NCI-H187 (cell line): ENCODE measurements at places on chromosomes 12 and 14.

DNA sequence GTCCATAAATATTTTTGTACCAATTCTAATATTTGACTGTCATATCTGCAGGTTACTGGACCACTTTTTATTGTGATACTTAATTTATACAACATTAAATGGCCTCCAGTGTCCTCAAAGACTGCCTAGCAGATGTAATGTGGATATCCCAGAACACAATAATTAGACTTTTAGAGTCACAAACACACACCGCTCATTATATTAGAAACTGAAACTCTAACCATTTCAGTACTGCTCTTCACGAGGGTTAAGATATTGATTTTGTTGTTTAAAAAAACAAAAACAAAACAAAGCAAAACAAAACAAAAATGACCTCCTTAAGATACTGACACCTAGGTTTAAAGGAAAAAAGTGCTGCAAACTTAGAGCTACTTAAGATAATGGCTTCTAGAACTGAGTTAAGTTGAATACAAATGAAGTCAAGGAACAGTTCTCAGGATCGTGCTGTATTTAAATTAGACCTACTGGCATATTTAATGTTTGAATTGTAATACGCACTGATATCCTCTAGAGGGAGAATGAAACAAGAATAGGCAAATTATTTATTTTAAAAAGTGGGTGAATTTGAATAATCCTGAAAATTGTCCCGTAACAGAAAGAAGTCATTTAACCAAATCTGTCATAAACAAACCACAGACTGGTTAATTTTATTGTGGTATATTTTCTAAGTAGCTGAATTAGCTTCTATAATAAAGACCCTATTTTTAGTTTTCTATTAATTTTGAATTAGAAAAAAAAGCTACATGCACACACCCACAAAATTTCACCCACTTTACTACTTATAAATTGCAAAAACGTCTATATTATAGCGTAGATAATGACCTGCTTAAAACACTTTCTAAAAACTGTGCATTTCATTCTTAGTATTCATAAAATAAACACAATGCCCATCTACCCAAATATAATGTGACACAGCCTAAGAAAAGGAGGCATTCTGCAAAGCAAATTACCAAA lies 395.2 kb upstream of the DCN start:
- DNase-seq = no peak

DNA sequence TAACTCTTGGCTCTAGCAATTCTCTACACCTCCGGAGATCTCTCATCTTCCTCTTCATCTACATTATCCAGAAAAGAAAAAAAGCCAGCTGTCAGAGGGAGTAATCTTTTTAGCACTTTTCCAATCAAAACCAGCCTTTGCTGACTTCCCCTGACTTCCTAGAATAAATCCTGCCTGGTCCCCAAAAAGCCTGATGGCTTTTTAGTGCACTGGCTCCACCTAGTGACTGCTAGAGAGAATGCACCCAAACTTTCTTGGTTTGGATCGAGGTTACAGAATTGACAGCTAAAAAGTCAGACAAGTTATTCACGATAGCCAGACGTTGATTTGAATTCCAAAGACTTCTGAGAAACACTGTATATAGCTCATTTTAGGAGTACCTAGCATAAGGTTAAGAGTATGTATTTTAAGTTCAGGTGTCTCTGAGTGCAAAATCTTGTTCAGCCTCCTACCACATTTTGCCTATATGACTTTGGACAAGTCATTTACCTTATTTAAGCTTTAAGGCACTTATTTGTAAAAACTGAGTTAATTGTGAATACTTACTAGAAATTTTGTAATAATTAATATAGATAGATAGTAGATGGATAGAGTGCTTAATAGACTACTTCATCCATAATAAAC lies 185.7 kb upstream of the GRIN2B start:
- DNase-seq = peak; percentile 2

DNA sequence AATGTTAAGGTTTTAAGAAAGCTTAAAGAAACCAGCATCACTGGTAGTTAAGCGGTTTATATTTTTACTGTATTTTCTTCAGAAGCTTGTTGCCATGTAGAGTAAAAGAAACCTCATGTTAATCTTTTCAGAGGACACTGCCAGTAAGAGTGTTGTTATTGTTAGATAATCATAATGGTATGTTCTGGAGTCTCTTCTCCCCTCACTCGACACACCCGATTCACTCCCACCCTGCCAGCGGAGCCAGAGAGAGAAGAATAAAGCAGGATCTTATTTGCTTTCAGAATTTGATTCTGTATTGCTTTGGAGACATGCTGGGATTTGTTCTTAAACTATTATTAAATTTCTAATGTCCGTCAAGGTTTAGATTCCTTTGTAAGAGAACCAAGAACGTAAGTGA lies 113.7 kb downstream of the SAMD4A start:
- DNase-seq = no peak

GRCh38 chr14:51512316-51512715 lies 139.4 kb upstream of the FRMD6 start:
- no peak for DNase-seq

- no peak for DNase-seq
Observed at GRCh38 chr12:61487728-61488127, 772.5 kb upstream of the USP15 start.

DNA sequence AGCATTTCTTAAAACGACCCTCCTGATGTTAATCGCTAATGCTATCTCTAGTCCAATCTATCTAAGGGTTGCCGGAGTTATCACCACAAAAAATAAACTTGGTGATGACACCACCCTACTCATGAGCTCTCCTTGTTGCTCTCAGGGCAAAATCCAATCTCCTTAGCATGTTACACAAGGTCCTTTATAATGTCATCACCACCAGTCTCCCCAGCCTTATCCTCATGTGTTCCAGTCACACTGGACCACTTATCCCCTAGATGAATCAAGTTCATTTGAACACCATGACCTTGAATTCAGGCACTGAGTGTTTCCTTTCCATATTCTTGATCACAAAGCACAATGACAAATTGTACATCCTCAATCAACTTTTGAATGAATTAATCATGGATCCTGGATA lies 19.0 kb upstream of the DRAM1 start:
- no peak for DNase-seq

DNA sequence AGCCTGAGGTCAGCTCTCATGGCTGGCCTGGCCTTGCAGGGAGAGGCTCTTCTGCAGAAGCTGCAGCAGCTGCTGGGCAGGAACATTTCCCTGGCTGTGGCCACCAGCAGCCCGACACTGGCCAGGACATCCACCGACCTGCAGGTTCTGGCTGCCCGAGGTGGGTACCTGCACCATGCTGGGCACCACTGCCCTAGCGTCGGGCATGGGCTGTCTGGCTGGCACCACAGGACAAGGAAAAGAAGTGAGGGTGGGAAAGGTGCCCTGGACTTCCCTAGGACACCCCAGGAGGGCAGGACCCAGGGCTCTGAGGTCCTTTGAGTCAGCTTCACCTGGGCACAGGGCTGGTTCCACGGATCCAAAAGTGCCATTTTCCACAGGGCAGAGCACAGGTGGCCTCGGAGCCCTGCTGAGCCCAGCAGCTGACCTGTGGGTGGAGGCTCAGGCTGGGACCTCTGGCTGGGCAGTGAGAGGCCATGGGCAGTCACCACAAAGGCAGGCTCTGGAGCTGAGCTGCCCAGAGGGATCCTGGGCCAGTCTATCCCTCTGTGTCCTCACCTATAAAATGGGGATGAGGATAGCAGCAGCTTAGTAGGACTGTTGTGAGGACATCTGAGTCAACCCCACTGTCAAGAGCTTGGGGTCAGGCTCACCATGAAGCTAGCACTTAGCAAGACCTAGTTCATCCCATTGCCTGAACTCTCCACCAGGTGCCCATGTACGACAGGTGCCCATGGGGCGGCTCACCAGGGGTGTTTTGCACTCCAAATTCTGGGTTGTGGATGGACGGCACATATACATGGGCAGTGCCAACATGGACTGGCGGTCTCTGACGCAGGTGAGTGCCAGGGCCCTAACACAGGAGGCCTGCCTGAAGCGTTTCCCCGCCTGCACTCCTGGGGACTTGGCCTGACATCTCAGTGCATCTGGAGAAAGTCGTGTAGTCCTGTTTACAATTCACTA lies 4.9 kb downstream of the PLD4 start:
- no peak for DNase-seq

DNA sequence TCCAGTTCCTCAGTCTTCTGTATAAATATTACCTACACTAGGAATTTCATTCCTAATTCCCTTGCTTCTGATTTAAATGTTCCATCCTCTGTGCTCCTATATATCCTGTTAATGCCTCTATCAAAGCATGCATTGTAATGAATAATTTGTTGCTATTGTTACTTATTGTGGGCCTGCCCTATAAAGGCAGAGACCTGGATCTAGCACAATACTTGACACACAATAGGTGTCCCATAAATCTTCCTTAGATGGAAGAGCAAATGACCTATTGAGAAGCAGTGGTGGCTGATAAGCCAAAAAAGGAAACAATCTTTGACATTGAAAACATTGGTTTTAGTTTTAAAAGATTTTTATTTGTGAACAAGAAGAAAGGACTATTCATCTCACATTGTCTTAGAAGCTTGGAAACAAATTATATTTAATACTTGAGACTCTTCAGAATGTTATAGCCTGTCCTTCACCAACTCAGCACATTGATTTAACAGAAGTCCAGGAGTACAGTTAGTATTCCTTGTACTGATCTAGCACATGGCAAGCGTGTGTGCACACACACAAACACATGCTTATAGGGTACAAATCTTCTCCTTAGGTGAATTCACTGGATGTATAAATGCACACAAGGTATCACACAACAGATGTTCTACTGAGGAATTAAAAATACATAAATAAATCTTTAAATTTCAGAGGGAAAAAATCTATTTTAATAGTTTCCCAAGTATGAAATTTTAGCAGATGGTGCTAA lies 135.9 kb downstream of the DUSP6 start:
- DNase-seq = no peak

DNA sequence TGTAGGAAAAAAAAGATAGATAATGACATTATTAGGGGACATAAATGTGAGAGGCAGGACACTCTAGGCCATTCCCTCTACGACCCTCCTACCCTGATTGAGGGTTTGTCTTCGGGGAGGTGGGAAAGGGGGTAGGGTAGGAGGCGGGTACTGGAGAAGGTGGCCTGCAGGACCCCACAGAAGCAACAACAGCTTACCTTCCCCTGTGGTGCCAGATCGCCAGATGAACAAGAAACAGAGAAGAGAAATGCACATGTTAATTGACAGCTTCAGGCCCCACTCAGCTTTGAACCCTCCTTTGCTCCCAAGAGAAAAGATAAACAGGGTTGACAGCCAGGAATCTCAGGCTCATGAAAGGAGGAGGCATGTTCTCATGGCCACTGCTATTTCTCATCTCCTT lies 4.8 kb downstream of the PHB2 start:
- no peak for DNase-seq

GRCh38 chr14:101018561-101019290 lies 115.2 kb upstream of the RTL1 start:
- no peak for DNase-seq

GRCh38 chr14:57462551-57462950 lies 31.1 kb downstream of the CCDC198 start:
- DNase-seq = no peak

- no peak for DNase-seq
Observed at GRCh38 chr14:84750284-84750683, 779.7 kb upstream of the FLRT2 start.

DNA sequence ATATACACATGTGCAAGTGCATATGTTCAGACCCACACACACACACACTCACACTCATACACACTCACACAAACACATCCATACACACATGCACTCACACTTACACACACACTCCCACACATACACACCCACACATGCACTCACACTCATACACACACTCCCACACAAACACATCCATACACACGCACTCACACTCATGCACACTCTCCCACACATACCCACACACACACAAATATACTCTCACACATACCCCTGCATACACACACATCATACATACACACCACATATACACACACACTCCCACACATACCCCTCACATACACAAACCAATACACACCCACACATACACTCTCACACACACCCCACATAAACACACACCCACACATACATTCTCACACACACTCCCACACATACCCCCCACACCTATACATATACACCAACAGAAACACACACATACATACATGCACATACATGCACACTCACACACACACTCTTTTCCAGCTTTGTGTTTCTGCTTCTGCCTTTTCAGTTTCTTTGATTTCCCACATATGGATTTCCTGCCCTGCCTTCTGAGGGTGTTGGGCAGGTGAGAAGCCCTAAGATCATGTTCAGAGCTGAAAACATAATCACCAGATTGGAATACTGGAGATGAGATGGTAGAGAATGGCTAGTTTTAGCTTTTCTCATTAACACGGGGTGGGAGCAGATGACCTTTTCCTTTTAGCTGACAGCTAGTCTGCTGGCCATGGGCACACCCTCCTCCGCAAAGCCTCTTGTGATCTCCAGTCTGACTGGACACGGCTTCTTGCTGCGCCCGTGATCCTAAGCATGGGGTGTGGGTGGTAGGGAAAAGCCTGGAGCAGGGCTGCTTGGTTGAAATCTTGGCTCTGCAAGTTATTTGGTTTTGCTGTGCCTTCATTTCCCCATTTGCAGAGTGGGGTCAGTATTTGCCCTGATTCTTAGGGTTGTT lies 214.0 kb downstream of the CHST11 start:
- DNase-seq = no peak

DNA sequence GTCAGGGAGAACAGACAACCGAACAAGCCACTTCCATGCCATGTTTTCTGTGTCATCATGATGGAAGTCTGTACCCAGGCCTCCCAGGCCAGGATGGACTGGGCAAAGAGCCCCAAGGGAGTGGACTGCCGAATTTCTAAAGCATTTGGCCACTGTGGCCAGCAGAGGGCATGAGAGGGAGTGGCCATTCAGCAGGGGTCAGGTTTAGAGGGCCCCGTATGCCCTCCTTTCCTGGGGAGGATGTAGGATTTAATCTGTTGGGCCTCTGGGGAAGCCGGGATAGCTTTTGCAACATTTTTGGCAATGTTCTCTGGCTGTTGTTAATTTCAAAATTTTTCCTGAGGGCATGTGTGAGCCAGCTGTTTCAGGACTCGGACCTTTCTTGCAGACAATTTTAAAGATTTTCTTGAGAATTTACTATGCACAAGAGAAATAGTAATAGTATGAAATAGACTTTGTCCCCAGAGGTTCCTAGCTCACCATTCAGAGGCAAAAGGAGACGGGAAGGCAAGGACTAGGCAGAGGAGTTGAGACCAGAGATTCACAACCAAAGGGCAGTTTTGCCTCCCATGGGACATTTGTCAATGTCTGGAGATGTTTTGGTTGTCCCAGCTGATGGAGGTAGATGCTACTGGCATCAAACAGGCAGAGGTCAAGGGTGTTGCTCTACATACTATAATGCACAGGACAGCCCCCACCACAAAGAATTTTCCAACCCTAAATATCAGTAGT lies 18.0 kb downstream of the ACACB start:
- no peak for DNase-seq

GRCh38 chr14:78152201-78153063 lies 17.7 kb upstream of the NRXN3 start:
- DNase-seq = peak; percentile 53

GRCh38 chr12:52788192-52788875 lies 7.6 kb downstream of the KRT3 start:
- DNase-seq = no peak

GRCh38 chr12:107992870-107993451 lies 136.1 kb upstream of the WSCD2 start:
- DNase-seq = peak; percentile 48
